ENCODE measurements at places on chromosomes 16 and 17.
A peak's percentile ranks its signal among the peaks of the same experiment; 100 is the strongest.

DNA sequence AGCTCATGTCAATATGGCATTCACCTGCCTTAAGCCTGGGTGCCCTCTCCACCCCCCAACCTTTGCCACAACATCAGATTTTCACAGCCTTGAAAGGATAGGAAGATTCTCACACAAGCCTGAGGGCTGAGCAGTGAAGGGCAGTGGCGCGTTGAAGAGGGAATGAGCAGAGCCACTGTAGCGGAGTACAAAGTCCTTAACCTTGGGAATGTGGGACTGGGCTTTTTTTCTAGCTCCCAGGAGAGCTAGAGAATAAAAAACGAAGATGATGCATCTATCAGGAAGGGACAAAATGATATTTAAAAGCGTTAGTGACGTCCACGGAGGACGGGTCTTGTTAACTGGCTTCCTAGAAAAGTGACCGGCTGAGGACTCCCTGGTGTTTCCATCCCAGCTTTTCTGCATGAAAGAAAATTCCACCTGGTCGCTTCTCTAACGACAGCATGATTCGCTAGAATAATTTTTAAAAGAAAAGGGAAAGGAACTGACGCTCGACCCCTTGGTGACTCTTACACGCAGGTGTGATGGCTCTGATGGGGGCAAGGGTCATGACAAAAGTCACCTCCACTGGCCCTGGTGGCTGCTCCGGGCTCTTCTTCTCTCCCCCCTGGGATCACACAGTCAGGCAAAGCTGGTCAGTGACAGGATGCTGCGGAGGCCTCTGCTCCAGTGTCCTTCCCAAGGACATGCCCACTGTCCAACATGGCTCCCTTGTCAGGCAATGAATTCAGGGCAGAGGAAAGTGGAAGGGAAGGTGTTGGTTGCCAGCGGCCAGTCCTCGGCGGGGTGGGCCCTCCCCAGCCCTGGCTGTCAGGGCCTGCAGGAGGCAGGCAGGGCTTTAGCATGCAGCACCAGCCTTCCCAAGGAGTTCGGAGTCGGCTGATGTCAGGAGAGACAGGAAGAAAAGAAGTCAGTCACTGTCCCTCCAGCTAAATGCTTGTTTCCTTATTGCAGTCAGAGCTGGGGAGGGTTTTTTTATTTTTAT, 58.4 kb upstream of the IRX3 start:
- no peak for DNase-seq

GRCh38 chr16:73107371-73107770, 59.4 kb upstream of the ZFHX3 start:
- no peak for DNase-seq

GRCh38 chr17:71975331-71975801, 145.5 kb upstream of the SOX9 start:
- DNase-seq: no peak

DNA sequence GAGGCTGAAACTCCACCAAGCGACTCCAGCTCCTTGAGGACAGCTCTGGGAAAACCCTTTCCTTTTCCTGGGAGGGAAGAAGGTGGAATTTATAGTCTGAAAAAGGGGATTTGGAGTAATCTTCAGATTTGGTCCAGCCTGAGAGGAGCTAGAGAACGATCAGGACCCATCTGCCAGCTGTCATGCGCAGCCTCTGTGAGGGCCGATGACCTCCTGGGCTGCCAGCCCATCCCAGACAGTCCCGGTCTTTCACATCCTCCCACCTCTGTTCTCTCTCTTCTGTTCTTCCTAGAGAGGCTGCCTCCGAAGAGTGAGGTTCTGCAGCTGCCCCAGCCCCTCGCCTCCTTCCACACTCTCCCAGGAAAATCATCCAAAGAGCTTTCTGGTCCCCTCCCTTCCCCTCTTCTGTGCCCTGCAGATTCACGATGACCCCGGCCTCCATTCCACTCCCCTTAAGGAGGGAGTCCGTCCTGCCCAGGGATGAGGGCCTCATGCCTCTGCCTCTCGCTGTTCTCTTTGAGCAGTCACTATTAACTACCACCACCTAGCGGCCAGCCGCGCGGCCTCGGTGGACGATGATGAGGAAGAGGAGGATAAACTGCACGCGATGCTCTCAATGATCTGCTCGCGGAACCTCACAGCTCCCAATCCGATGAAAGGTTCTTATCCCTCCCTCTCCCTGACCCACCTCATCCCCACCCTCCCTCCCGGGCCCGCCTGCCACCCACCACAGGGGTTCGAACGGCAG, 29.6 kb downstream of the SGSM2 start:
- DNase-seq: no peak

DNA sequence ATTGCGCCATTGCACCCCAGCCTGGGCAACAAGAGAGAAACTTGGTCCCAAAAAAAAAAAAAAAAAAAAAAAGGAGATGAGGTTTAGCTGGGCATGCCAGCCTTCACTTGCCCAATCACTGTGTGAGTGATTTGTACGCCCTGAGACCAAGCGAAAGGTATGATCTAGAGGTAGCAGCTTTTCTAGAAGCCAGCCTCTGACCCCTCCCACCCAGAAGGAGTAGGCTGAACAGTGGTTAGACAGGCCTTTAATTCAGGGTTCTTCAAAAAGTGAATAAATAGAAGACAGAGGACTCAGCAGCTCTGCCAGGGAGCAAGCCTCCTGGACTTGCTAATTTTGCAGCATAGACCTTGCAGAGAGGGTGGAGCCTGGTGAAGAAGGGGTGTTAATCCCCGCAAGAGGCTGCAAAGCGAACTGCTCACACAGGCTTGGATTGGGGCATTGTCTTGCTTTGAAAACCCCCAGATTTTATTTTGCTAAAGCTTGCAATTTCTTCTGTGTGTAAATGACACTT, 7.1 kb upstream of the CYTH1 start:
- no peak for DNase-seq

- DNase-seq: no peak
These were observed 78.7 kb upstream of the ZNF750 start for GRCh38 chr17:82918508-82918907.

- DNase-seq: no peak
These were observed 398.1 kb downstream of the KCNJ18 start for GRCh38 chr17:22090263-22090935.

DNA sequence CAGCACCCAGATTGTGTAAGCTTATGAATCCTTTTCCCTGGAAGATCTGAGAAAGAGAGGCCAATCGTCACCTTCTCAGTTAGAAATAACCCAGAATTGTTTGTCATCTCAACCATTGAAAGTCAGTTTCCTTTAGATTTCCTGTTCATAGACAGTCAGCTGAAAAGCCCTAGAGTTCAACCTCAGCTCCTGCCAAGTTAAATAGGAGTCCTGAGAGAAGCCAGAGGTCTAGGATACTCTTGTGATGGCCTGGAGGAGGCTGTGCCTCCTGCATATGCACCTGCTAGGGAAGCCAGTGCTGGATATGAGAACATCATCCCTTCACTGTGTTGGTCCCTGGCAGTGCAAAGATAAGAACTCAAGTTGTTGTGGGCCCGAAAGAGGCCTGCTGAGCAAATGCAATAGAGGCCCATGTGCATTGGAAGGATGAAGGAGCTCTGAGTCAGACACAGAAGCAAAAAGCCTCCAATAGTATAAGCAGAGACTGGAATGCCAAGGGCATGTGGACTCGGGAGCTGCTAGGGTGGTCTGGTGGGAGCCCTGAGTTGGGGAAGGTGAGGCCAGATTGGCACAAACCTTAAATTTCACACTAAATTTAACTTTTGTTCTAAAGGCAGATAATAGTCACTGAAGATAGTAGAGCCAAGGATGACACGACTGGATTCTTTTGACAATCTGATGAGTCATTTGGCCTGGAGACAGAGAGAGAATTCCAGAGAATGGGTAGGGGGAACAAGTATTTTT, 520.9 kb upstream of the CDH5 start:
- DNase-seq: no peak

DNA sequence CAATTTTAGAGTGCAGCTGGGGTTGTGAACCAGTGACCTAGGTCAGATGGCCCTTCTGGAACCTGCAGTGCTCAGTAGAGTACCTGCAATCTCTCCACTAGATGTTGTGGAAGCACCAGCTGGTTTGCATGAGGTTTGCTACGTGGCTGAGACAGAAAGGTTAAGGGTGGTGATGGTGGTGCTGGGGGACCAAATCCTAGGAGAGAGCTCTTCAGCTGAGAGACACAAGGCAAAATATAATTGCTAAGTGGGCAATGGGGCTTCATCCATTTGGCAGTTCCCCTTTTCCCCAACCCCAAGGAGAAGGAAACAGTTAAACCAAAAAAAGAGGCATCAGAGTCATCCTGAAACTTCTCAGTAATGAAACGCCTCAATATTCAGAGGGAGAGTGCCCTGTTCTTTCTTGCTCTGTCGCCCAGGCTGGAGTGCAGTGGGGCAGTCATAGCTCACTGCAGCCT, 13.9 kb downstream of the ITPRIPL2 start:
- no peak for DNase-seq

- DNase-seq: no peak
These were observed 265.0 kb downstream of the CPPED1 start for GRCh38 chr16:12538667-12539091.

- DNase-seq: peak; percentile 91
These were observed at the start of gene NAA38 for GRCh38 chr17:7856811-7857712. NAA38 (minus strand) TSS chr17:7857559; CDS start chr17:7857463, 96 bp downstream.

- no peak for DNase-seq
These were observed 3.9 kb downstream of the PRSS21 start for GRCh38 chr16:2820836-2821486.

DNA sequence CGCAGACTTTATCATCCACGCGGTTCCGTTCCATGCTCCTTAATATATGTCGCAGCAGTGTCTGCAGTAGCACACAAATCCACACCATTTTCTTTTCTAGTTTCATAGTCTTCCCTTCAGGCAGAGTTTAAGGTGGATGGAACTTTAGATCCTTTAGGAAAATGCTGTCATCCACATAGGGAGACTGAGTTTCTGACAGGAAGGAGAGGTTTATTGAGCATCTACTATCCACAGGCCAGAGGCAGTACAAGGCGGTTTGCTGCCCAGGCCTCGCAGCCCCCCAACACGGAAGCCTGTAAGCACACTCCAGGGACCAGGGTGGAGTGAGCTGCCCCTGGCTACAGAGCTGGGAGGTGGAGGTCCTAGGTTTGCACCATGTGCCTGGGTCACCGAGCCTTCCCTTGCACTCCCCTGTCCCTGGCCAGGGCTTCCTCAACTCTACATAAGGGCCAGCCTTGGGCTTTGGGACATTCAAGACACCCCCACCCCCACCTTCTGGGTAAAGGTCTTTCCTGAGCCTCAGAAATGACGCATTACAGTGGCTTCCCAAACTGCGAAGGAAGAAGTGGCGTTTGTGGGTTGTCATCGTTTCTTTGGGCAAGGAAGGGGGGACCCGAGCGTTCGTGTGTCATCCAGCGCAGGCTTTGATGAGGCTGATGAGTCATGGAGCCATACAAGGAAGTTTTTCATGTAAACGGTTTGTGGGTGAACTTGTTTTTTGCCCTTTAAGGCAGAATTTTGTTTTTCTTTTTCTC, 146.5 kb upstream of the PLCG2 start:
- DNase-seq: peak; percentile 77

- peak; percentile 26 for DNase-seq
These were observed 6.1 kb upstream of the SERPINF2 start for GRCh38 chr17:1736348-1737281.

- DNase-seq: no peak
These were observed 313.9 kb upstream of the SALL1 start for GRCh38 chr16:51464996-51465395.

- no peak for DNase-seq
These were observed 29.3 kb downstream of the WSCD1 start for GRCh38 chr17:6099492-6099891.

DNA sequence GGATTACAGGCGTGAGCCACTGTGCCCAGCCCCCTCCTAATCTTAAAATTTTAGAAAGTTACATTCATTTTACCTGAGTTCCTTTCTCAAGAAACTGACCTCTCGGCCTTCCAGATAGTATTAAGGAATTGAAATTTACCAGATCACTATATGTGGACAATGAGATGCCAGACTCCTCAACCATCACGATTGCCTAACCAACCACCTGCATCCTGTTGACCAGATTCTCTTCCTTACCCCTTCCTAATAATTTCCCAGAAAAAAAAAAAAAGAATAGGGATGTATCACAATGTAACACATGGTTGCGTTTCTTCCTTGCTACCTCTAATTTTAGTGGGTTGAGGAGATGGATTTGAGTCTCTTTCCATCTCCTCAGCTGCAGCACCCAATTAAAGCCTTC, 72.1 kb downstream of the BMERB1 start:
- DNase-seq: no peak

- no peak for DNase-seq
These were observed 124.7 kb downstream of the CPPED1 start for GRCh38 chr16:12678983-12679382.

DNA sequence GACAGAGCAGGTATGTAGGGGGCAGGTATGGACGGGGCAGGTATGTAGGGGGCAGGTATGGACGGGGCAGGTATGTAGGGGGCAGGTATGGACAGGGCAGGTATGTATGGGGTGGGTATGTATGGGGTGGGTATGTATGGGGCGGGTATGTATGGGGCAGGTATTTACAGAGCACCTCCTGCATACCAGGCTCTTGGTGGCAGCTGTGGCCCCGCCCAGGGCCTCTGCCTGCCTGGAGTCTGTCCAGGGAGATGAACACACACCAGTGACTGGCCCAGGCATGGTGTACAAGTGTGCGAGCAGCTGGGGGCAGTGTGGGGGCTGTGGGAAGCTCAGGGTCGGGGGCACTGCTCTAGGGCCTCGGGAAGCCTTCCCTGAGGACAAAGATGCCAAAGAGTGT, 4.4 kb downstream of the RPL3L start:
- no peak for DNase-seq

DNA sequence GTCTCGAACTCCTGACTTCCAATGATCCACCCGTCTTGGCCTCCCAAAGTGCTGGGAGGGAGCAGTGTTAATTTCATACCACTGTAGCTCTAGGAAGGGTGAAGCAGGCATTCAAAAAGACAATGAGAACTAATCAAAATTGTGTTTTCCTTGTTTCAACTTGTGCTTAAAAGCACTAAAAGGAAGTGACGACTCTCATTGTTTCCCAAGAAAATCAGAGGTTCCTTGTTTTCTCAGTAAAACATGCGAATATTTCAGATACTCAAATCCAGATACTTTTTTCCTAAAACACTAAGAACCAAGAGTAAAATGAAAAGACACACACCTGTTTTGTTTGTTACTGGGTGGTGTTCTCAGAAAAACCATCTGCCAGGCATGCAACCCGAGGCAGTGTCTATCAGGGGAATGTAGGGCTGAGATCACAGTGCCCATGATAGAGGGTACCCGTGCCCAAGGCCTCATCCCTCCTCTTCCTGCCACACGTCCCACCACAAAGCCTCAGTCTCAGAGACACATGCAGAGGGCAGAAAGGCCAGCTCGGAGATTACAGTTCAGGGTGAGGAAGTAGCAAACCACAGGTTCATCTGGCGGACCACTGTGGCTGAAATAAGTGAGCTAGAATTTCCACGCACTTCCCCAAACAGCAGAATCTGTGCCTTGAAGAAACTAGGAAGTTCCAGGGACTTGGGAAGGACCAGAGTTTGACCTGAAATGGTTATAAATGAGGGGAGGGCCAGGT, 33.7 kb downstream of the GINS3 start:
- DNase-seq: no peak

Data from activated CD4-positive, alpha-beta T cell treated with anti-CD3 and anti-CD28 coated beads, Interleukin-2, amount 50 U/mL, for 4 hours (primary cell).